Breast epithelium (tissue), 4 donors: ENCODE measurements at places on chromosomes 12 and 14. TPM values are rescaled to one million over a fixed set of nuclear protein-coding genes. Genes with fewer than 3 reads are reported as not detected.

DNA sequence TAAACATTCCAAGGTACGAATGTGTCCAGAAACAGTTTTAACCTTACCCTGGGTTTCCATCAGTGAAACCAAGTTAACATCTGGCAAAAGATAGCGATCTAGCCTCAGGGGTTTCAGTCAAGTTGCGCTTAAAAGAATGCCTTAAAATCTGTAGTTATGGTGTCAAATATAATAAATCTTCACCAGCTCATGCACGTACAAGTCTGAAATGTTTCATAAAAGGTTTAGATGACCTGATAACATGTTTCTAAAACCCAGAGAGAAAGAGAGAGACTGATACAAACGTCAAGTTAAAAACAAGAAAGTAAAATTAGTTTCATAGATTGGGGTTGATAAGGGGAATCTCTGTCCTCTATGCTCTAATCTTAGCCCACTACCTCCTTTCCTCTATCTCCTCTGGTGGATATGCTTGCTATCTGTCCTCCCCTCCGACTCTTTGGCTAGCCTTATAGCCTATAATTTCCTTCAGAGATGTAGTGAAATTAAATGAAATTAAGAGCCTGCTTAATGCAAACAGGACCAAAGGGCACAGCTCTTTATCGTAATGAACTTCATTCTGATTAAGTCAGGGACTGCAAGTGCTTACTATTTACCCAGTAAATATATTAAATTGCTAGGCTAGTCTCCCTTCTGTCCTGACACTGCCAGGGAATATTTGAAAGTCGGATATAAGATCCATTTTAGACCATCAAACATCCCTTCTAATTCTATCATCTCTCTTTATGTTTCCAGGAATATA lies 18.4 kb upstream of the FOS start:
- no peak for DNase-seq

DNA sequence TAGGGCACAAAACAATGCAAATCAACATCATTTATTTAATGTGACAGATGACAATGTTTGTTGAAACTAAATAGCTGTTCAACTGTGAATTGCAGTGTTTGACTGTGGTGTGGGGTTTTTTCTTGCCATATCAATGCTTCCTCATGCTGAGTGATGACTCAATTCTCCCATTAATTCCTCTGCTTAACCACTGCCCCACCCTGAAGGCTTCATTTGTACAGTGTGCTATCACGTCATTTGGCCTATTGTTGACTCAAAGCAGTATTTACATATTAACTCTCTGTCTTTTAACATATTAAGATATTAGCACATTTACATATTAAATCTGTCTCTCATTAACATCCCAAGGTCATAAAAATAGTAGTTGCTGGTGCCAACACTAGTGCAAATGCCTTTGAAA lies 164.8 kb upstream of the NRXN3 start:
- DNase-seq = no peak

DNA sequence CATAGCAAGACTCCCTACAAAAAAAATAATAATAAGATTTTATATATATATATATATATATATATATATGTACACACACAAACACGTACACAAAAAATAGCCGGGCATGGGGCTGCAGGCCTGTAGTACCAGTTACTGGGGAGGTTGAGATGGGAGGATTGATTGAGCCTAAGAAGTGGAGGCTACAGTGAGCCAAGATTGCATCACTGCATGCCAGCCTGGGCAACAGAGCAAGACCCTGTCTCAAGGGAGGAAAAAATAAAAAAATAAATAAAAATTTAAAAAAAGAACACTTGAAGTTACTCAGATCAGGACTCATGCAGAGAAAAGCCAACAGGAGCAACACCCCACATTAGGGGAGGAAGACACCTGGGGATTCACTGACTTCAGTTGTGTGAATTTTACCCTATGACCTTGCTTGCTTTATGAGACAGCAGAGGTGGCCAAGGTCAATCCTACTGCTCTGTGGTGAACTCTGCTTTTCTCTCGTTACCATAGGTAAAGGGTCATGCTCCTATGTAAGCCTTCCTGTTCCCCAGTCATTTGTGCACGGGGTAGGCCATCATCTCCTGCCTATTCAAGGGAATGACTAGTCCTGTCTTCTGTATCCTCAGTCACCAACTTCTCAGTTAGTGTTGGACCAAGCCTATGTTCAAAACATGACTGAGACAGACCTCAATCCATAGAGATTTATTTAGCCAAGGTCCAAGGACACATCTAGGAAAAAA lies 1119.8 kb upstream of the TMEM132C start:
- no peak for DNase-seq

The CHFR gene
- total RNA-seq = 22.4 TPM

The RNASE1 gene
- 1,186 TPM for total RNA-seq

The CLEC7A gene
- total RNA-seq = 13.8 TPM
